Ovary (tissue), 10 donors: ENCODE measurements at places on chromosomes 13 and 19.

DNA sequence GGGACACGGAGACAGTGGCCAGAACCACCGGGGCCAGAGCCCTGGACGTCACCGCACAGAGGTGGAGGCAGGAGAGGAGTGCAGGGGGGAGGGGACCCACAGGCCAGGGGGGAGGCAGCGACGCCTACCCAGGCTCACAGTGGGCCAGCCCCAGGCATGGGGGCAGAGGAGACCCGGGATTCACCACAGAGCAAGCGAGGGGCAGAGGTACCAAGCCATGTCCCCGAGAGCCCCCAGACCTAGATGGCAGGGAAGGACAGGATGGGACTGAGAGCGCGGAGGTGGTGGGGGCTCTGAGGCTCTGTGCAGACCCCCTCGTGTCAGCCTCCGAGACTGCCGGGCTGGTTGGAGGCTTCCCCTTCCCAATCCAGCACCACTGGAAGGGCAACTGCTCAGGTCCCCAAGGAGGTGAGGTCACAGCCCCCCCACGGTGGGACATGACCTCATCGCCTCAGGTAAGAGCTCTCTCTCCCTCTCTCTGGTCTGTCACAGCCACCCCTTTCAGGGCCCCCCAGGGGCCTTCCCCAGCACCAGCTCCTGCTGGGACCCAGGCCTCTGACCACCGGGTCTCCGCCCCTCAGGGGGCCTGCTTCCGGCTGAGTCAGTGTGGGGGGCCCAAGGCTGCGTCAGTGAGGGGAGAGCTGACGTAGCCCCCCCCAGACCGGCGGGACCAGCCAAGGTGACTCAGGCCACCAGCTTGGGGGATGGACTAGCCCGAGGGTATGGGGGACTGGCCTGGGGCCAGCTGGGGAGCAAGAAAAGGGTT is 2.2 kb upstream of the IL11 start:
- no peak overlapping the region for H3K4me3 ChIP-seq
- H3K36me3 ChIP-seq: no peaks in the 10 kb centered on the region
- no peaks in the 10 kb centered on the region for H3K4me1 ChIP-seq

DNA sequence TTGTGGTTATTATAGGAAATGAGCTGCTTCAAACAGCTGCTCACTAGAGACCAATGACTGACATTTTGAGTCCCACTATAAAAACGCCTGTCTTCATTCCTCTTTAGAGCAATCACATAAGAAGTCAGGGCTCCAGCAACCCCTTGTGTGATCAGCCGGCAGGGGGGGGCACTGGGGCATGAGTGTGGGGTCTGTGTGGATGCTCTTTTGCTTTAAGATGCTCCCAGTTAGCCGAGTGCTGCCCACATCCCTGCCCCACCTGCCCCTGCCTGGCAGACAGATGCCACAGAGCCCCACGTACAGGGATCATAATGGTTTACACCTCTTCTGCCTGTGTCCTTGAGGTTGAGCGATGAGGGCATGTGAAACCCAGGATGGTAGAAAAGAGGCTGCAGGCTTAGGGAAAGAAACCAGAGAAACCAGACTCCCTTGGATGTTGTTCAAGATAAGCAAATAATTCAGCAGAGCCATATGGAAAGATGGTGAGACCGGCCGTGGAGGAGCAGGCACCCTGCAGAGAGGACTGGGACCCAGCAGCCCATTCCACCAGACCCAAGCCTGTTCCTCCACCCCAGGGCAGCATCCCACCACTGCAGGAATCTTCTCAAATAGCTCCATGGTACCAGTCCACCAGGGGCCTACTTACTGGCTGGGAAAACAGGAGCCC is 55.4 kb downstream of the CHST8 start:
- no peak overlapping the region for H3K4me3 ChIP-seq
- H3K36me3 ChIP-seq: no peaks in the 10 kb centered on the region
- no peak for DNase-seq
- no peak overlapping the region for H3K27ac ChIP-seq

DNA sequence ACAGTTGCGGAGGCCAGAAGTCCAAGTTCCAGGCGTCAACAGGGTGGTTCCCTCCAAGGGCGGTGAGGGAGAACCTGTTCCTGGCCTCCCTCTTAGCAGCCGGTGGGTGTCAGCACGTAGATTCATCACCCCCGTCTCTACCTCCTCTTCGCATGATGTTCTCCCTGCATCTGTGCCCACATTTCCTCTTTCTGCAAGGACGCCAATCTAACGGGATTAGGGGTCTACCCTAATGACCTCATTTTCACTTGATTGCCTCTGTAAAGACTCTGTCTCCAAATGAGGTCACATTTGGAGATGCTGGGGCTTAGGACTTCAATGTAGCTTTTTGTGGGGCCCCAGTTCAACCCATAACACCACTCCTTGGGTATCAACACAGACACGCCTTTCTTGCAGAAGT is 38.5 kb downstream of the DPF1 start:
- H3K36me3 ChIP-seq: no peaks in the 10 kb centered on the region
- H3K4me1 ChIP-seq: peaks cover 2% of the 10 kb centered on the region
- DNase-seq: no peak
- H3K4me3 ChIP-seq: no peak overlapping the region

DNA sequence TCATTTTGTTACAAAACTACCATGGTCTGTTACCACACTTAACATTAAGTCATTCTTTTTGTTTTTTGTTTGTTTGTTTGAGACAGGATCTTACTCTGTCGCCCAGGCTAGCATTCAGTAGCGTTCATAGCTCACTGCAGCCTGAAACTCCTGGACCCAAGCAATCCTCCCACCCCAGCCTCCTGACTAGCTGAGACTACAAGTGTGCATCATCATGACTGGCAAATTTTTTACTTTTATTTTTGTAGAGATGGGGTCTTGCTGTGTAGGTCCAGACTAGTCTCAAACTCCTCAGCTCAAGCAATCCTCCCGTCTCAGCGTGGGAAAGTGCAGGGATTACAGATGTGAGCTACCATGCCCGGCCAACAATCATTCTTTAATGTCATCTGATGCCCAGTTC is 3.3 kb downstream of the ALDH16A1 start:
- H3K27ac ChIP-seq: no peak overlapping the region
- no peaks in the 10 kb centered on the region for H3K4me1 ChIP-seq
- no peaks in the 10 kb centered on the region for H3K27me3 ChIP-seq
- no peaks in the 10 kb centered on the region for H3K36me3 ChIP-seq
- H3K4me3 ChIP-seq: no peak overlapping the region

GRCh38 chr13:47407808-47408207 is 511.0 kb upstream of the HTR2A start:
- no peaks in the 10 kb centered on the region for H3K36me3 ChIP-seq
- no peaks in the 10 kb centered on the region for H3K27me3 ChIP-seq
- H3K4me1 ChIP-seq: no peaks in the 10 kb centered on the region
- H3K27ac ChIP-seq: no peak overlapping the region

DNA sequence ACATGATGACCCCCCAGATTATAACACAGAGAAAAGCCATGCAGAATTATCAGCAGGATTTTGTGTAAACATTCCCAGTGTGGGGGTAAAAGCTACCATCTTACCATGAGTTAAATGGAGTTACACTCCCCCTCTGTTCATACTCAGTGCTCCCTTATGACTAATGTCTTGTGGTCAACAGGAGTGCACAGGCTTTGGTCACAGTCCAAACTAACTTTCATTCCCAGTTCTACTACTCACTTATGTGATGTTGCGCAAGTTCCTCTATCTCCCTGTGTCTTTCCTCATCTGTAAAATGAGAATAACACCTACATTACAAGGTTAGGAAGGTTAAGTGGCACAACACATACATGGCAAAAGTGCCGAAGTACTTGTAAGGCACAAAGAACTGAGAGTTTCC is 277.9 kb downstream of the RBM26 start:
- no peaks in the 10 kb centered on the region for H3K27me3 ChIP-seq
- no peak overlapping the region for H3K4me3 ChIP-seq
- no peak overlapping the region for H3K27ac ChIP-seq
- no peaks in the 10 kb centered on the region for H3K36me3 ChIP-seq

GRCh38 chr13:36819739-36820090 is 693 bp downstream of the RFXAP start:
- no peaks in the 10 kb centered on the region for H3K36me3 ChIP-seq
- peaks cover 6% of the 10 kb centered on the region for H3K4me1 ChIP-seq
- H3K4me3 ChIP-seq: peak overlapping the region; percentile 79
- DNase-seq: no peak

DNA sequence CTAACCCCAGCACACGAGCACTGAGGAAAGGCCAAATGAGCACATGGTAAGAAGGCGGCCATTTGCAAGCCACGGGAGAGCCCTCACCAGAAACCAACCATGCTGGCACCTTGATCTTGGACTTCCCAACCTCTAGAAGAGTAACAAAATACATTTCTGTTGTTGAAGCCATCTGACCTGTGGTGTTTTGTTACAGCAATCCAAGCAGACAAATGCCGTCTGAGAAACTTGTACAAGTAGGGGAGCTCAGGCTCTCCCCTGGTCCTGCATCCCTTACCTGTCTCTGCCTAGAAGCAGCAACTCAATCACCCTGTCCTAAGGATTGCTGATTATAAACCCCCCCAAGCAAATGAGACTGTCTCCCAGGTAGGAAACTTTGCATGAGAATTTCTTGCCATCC is 255.0 kb upstream of the MAB21L1 start:
- H3K36me3 ChIP-seq: no peaks in the 10 kb centered on the region
- DNase-seq: no peak
- H3K4me1 ChIP-seq: peaks cover 2% of the 10 kb centered on the region

DNA sequence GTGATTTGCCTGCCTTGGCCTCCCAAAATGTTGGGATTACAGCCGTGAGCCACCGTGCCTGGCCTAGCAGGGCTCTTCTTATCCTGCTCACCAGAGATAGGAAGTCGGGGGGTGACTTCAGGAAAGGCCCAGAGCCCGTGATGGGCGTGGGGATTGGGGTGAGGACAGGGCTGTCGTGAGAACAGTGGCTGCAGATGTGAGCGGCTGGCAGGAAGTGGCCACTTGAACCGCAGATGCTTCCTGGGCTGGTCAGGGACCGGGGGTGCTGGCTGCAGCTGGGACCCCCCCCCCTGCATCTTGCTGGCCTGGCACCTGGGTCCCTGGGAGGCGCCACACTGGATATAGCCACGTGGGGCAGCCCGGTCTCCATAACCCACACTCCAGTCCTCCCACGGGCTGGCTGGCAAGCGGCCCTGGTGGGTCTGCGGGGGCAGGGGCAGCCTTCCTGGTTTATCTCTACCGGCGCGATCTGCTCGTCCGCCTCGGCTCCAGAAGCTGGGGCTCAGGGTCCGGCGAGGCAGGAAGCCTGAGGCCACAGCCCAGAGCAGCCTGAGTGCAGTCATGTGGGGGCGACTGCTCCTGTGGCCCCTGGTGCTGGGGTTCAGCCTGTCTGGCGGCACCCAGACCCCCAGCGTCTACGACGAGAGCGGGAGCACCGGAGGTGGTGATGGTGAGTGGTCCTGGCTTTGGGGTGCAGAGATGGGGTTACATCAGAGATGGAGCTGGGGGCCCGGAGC is at the start of gene F2RL3:
F2RL3 (plus strand) TSS at position 371 of the 737 bp plus-strand sequence; CDS start at position 562, 191 bp downstream.
- H3K4me3 ChIP-seq: no peak within 1 kb of the TSS
- H3K27me3 ChIP-seq: no peaks in the 10 kb centered on the region
- DNase-seq: peak; percentile 64
- no peak within 1 kb of the TSS for H3K27ac ChIP-seq

GRCh38 chr13:39688699-39689405 is 33.4 kb downstream of the COG6 start:
- no peaks in the 10 kb centered on the region for H3K36me3 ChIP-seq
- no peak overlapping the region for H3K4me3 ChIP-seq
- no peaks in the 10 kb centered on the region for H3K27me3 ChIP-seq
- H3K4me1 ChIP-seq: no peaks in the 10 kb centered on the region
- no peak overlapping the region for H3K27ac ChIP-seq
- DNase-seq: no peak

- no peak for DNase-seq
- H3K27me3 ChIP-seq: no peaks in the 10 kb centered on the region
- no peak overlapping the region for H3K27ac ChIP-seq
- H3K4me3 ChIP-seq: no peak overlapping the region
- no peaks in the 10 kb centered on the region for H3K4me1 ChIP-seq
These were observed 20.9 kb downstream of the SGTA start for GRCh38 chr19:2761876-2762782.

DNA sequence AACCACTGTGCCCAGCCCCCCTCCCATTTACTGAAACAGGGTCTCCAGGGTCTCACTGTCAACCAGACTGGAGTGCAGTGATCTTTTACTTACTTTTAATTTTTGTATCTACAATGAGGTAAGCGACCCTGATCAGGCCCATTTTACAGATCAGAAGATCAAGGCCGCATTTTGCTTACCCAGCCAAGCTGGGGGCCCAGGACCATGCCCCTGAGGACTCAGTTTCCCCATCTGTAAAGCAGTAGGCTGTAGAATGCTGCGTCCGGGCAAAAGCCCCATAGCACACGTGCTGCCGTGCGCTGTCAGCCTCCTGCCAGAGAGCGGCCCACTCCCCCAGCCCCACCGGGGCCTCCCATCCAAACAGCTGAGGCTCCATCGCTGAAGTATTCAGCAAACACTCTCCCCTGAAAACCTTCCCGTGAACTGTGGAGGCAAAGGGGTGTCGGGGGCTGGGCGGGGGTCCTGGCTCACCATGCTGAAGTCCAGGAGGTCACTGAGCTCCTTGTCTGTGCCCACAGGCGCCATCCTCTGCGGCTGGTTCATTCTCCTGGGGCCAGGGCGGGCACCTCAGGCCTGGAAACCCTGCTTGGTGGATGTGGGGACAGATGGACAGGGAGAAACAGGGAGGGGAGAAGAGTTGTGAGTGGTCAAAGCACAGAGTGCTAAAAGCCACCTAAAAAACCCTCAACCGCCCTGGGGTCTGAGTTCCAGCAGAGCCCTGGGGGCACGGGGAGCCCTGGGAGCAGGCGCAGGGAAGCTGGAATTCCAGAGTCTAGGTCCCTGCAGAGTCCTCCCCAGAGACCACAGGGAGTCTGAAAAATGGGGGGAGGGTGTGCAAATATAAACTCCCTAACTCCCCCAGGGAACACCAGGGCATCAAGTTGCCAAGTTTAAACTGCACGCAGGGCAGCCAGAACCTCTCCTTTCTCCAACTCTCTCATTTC is 2.4 kb downstream of the TCF3 start:
- H3K4me3 ChIP-seq: no peak overlapping the region
- H3K27me3 ChIP-seq: no peaks in the 10 kb centered on the region
- no peaks in the 10 kb centered on the region for H3K36me3 ChIP-seq
- no peak overlapping the region for H3K27ac ChIP-seq
- H3K4me1 ChIP-seq: peaks cover 6% of the 10 kb centered on the region

GRCh38 chr13:111948281-111948680 is 118.7 kb upstream of the SOX1 start:
- H3K27me3 ChIP-seq: no peaks in the 10 kb centered on the region
- no peak overlapping the region for H3K4me3 ChIP-seq
- H3K36me3 ChIP-seq: no peaks in the 10 kb centered on the region

DNA sequence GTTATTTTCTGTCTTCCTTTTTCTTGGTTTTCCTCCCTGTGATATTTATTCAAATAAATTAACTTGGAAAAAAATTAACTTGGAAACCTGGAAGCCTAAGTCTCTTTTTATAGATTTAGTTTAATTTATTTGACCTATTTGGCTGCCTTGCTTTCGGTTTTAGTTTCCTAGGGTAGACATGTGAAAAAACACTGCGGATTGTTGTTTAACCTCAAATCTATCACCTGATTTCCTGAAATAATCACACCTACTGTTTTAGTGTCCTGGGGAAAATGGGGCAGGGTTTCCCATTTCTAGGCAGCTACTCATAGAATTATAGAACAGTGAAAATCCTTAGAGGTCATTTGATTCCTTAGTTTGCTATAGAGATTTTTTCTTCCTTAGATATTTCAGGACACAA is 412.4 kb downstream of the PCDH17 start:
- H3K27me3 ChIP-seq: no peaks in the 10 kb centered on the region
- no peak overlapping the region for H3K27ac ChIP-seq
- no peaks in the 10 kb centered on the region for H3K36me3 ChIP-seq
- H3K4me1 ChIP-seq: no peaks in the 10 kb centered on the region
- no peak overlapping the region for H3K4me3 ChIP-seq
